8988T (cell line): ENCODE measurements at places on chromosomes 6 and 20.

DNA sequence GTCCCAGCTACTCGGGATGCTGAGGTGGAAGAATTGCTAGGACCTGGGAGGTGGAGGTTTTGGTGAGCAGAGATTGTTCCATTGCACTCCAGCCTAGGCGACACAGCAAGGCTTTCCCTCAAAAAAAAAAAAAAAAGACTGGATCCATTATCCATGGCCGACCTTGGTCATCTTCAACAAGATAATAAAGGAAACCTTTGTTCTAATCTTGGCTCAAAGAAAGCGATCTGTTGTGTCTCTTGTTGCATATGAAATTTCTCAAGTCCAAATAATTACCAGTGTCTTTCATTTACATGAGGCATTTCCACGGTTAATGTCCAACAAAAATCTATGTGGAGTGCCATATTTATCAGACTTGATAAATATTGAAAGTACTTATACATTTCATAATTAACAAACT, 23.7 kb upstream of the KIF16B start:
- DNase-seq, result no peak

DNA sequence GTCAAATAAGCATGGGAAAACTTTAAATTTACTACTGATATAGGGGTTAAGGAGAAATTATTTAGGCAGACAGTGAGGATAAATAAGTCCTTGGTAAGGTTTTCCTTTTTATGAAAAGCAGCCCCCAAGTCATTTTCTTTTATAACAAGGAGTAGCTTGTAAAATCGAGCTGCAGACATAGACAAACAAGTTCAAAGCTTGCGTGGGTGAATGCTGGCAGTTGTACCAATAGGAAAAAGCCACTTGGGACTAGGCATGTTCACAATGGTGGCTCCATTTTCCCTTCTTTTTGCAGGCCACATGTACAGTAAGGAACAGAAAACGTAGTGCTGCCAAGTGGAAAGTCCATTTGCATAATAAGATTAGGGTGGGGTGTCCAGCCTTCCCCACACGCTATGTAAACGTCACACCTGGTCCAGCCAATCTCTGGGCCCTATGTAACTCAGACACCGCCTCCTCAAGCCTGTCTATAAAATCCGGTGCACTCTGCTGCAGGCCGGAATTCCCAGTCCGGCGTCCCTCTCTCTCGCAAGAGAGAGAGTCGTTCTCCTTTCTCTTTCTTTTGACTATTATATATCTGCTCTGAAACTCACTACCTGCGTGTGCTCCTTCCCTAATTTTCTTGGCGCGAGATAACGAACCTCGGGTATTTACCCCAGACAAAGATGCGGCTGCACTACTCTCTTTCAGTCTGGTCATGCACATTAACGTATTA, 217.1 kb upstream of the MAN1A1 start:
- DNase-seq, result no peak

DNA sequence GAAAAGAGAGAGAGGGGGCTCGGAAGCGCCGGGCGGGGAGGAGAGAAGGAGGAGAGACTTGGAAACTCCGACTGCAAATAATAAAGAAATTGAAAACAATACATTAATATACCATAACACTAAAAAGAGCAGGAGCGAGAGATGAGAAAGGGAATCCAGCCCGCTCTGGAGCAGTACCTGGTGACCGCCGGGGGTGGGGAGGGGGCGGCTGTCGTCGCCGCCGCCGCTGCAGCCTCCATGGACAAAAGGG, 338 bp downstream of the E2F3 start:
- DNase-seq, result peak; percentile 31

- no peak for DNase-seq
Measured at GRCh38 chr6:43493833-43494232, 16.3 kb downstream of the LRRC73 start.

DNA sequence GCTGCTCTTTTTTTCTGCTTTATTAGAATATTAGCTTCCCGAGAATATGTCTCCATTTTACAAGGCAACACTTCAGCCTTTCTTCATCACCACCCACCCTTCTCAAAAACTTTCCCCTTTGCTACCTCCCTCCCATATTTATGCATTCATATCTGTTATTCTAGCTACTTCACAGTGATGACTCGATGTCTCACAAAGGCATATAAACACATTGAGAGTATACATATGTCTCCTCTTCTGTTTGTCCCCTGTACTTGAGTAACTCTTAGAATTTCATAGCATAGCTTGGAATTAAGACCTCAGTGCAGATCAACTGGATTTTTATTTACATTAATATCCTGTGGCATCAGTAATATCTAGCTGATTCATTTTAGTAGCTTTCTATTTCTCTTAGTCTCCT, 6.5 kb downstream of the RNF144B start:
- no peak for DNase-seq
